ENCODE measurements at places on chromosomes 6 and 20. TPM values are rescaled to one million over a fixed set of nuclear protein-coding genes. Genes with fewer than 3 reads are reported as not detected.
A peak's percentile ranks its signal among the peaks of the same experiment; 100 is the strongest.

PTK7 gene
- 26.0 TPM for polyA plus RNA-seq

DNA sequence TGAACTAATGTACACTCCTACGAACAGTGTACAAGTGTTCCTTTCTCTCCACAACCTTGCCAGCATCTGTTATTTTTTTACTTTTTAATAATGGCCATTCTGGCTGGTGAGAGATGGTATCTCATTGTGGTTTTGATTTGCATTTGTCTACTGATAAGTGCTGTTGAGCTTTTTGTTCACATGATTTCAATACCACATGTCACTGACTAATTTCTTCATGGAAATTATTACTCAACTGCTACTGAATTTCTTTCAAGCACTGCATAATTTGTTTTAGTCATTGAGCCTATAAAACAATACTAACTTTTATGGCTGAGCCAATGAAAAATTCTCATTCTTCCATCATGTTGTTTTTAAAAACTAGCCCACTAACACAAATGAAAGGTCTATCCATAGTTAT, 115.4 kb downstream of the FRK start:
- DNase-seq: no peak
- H3K36me3 ChIP-seq: peaks cover 11% of the 10 kb centered on the region
- H3K4me1 ChIP-seq: peaks cover 4% of the 10 kb centered on the region

- no peak overlapping the region for H3K27ac ChIP-seq
- H3K36me3 ChIP-seq: no peaks in the 10 kb centered on the region
- DNase-seq: no peak
- H3K27me3 ChIP-seq: no peaks in the 10 kb centered on the region
Measured at GRCh38 chr20:32767418-32768198, 5.4 kb downstream of the DNMT3B start.

GRCh38 chr6:42260972-42261371, 43.3 kb upstream of the MRPS10 start:
- H3K36me3 ChIP-seq: no peaks in the 10 kb centered on the region
- H3K27ac ChIP-seq: peak overlapping the region; percentile 1

TMEM74B gene
- 1.6 TPM for polyA plus RNA-seq

ZNF341 gene
- polyA plus RNA-seq: 1.5 TPM

GRCh38 chr6:13188306-13188705, 140.0 kb downstream of the TBC1D7 start:
- H3K4me3 ChIP-seq: no peak overlapping the region
- H3K36me3 ChIP-seq: no peaks in the 10 kb centered on the region
- H3K27ac ChIP-seq: no peak overlapping the region
- DNase-seq: peak; percentile 61
- no peaks in the 10 kb centered on the region for H3K27me3 ChIP-seq
- H3K4me1 ChIP-seq: no peaks in the 10 kb centered on the region

COL10A1 gene
- polyA plus RNA-seq: not detected

DNA sequence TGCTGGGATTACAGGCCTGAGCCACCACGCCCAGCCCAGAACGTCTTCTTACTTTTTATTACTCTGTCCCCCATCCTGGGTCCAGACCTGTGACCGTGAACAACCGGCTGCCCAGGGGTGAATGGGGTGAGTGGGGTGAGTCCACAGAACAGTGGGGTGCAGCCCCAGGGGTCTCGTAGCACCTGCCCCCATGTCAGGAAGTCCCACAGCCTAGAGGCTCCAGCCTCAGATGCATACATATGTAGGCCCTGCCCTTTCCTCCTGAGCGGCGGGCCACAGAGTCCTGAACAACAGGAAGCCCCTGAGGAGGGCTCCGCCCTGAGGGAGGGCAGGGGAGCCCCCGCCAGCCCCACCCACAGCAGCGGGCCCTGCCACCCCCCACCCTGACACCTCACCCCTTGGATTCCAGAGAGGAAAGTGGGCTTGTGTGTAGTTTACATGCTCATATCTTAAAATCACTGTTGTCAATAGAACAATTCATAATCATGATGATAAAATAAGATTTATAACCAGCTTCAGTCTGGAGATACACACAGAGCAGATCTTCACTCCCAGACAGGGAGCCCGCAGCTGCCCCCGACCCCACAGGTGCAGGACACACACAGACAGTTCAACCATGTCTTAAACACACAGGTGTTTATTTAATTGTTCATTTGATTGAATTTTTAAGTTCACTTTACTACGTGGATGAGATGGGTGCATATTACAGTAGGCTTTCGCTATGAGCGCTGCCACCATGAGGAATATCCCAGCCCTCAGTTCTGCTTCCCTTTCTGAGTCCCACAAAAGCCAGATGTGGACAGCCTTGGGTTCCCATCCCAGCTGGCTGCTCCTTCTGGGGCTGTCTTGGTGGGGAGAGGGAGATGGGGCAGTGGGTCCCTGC, 12.4 kb upstream of the GMEB2 start:
- no peak for DNase-seq
- H3K27me3 ChIP-seq: no peaks in the 10 kb centered on the region
- H3K27ac ChIP-seq: peak overlapping the region; percentile 47
- peaks cover 5% of the 10 kb centered on the region for H3K4me1 ChIP-seq
- H3K4me3 ChIP-seq: no peak overlapping the region
- no peaks in the 10 kb centered on the region for H3K36me3 ChIP-seq

DNA sequence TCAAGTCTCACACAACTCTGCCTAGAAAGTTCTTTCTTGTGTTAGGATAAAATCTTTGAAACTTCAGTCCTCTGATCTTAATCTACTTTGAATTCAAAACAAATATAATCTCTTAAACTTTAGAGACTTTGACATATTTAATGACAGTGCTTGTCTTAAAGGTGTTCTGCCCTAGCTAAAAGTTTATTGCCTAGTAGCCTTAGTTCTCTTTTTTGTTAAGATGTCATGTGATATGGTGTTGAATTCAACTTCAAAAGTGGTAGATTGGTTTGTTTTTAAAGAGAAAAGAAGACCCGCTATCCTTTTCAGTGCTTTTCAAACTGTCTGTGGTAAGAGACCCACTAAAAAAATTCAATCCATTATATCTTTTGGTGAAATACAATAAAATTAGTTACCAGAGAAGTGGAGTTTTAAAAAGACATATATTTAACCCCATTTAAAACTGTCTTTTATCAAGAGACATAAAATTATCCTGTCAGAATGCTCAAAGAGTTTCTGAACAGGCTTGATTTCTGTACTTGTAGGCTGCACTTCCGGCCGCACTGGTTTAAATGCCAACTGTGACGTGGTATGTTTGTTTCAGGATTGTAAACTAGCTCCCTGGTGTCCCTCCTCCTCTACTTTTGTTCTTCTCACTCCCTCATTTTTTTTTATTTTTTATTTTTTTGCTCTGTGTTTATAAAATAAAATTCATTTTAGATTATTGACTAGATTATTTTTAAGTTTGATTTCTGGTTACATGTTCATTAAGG, 76.5 kb downstream of the QKI start:
- H3K36me3 ChIP-seq: no peaks in the 10 kb centered on the region
- no peak overlapping the region for H3K27ac ChIP-seq
- no peaks in the 10 kb centered on the region for H3K27me3 ChIP-seq
- H3K4me3 ChIP-seq: no peak overlapping the region
- peak; percentile 75 for DNase-seq

DNA sequence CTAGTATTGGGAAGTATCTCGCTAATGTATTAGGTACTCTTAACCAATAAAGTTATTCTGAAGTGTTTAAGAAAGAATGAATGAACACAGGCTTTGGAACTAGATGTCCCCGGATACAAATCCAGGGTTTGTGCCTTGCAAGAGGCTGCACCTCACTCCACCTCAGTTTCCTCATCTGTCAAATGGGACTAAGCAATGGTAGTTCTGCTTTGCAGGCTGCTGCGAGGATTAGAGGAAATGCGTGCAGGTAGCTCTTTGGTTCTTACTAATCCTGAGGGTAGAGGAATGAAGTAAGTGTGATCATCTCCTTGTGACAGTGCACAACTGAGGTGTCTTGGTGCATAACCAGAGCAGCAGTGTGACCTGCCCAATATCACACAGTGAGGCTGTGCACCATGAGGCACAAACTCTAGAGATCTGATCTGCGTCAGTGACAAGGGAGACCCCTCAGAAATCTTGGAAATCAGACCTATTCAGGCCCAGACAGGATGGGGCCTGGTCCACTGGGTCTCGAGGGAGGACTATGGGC, 26.7 kb downstream of the ADA start:
- H3K36me3 ChIP-seq: no peaks in the 10 kb centered on the region
- no peaks in the 10 kb centered on the region for H3K4me1 ChIP-seq
- H3K27ac ChIP-seq: no peak overlapping the region

DNA sequence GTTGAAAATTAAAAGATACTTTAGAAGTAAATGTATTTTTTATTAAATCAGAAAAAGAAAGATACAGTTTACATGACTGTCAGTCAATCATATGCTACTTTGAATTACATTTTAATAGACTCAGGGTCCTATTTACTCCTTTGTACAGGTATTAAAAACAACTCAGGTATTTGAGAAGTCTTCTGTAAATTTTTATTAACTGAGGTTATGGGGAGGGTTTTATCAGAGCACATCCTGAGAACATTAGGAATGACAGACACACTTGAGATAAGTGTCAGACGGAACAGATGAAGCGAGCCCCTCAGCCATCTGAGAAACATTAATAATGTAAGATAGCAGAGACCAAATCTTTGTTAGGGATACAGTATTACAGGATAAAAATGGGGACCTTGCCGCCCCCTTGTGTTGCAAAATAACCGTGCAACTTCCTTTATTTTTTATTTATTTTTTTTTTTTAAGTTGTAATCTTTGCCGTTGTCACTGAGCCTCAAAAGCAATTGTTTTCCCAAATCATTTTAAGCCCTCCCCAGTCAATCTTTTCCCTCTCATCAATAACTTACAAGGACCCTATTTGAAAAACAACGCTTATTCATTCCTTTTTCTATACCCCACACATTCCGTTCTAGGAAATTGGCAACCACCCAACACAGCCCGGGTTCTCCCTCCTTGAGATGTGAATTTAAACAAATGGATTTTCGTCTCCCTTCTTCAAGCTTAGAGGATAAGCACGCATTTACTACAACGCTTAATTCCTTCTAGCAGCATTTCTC, 126.7 kb downstream of the BCAS1 start:
- no peak for DNase-seq
- H3K4me1 ChIP-seq: peaks cover 7% of the 10 kb centered on the region
- H3K36me3 ChIP-seq: no peaks in the 10 kb centered on the region
- no peaks in the 10 kb centered on the region for H3K27me3 ChIP-seq
- H3K27ac ChIP-seq: no peak overlapping the region

DNA sequence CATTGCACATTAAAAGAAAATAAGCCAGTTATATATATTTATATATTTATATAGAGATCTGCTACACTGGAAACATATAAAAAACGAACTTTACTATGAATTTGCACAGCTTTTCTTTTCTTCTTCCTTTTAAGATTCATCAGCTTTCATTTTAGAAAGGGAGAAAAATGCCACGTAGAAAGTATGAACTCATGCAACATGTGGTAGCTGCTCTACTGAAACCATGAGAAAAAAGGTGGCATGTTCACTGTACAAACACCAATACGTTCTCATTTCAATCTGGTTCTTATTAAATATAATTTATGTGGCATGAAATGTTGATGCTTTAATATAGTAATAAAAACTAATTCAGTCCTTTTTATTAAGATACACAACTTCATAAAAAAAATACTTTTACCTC, 68.8 kb upstream of the THEMIS start:
- no peak for DNase-seq
- H3K36me3 ChIP-seq: peaks cover 2% of the 10 kb centered on the region
- H3K4me1 ChIP-seq: no peaks in the 10 kb centered on the region
- H3K27ac ChIP-seq: no peak overlapping the region
- no peak overlapping the region for H3K4me3 ChIP-seq

- no peak overlapping the region for H3K27ac ChIP-seq
- H3K36me3 ChIP-seq: no peaks in the 10 kb centered on the region
- no peaks in the 10 kb centered on the region for H3K27me3 ChIP-seq
Measured at GRCh38 chr6:136083540-136083939, 166.6 kb downstream of the MTFR2 start.

IL17A gene
- not detected for polyA plus RNA-seq

- H3K4me3 ChIP-seq: no peak overlapping the region
- H3K27me3 ChIP-seq: peaks cover 10% of the 10 kb centered on the region
- DNase-seq: no peak
Measured at GRCh38 chr20:62707921-62708521, 615 bp upstream of the NTSR1 start.

GRCh38 chr6:19925533-19925932, 88.4 kb downstream of the ID4 start:
- H3K27ac ChIP-seq: no peak overlapping the region
- no peaks in the 10 kb centered on the region for H3K36me3 ChIP-seq
- no peak for DNase-seq
- H3K4me1 ChIP-seq: no peaks in the 10 kb centered on the region
- H3K4me3 ChIP-seq: no peak overlapping the region
- no peaks in the 10 kb centered on the region for H3K27me3 ChIP-seq

GRCh38 chr6:69111301-69111700, 476.2 kb downstream of the ADGRB3 start:
- H3K27me3 ChIP-seq: no peaks in the 10 kb centered on the region
- no peaks in the 10 kb centered on the region for H3K36me3 ChIP-seq
- no peak overlapping the region for H3K27ac ChIP-seq
- no peaks in the 10 kb centered on the region for H3K4me1 ChIP-seq
- H3K4me3 ChIP-seq: no peak overlapping the region

TPBG gene
- polyA plus RNA-seq: 5.8 TPM

DNA sequence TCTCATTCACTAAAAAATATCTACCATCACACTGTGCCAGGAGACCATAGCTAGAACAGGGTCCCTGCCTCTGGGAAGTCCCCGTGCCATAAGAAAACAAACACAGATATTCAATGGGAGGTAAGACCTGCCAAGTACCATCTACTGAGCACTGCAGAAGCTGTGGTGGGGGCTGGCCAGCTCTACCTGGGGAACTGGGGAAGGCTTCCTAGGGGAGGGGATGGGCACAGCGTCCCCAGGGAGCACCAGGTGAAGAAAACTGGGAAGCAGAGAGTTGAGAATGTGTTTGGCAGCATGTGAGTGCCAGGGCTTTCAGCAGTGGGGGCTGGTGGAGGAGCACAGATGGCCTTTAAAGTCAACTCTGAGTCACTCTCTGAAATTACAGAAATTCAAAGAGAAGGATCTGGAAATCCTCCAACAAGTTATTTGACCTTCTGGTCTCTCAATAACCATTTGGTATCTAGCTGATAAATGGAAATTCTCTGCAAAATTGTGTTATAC, 85.2 kb downstream of the SHLD1 start:
- DNase-seq: no peak
- peaks cover 8% of the 10 kb centered on the region for H3K4me1 ChIP-seq
- H3K27me3 ChIP-seq: no peaks in the 10 kb centered on the region
- H3K27ac ChIP-seq: no peak overlapping the region
- H3K36me3 ChIP-seq: no peaks in the 10 kb centered on the region
